Daoy (cell line): ENCODE measurements at places on chromosomes 4 and X. TPM values are rescaled to one million over a fixed set of nuclear protein-coding genes. Genes with fewer than 3 reads are reported as not detected.
A peak's percentile ranks its signal among the peaks of the same experiment; 100 is the strongest.

DNA sequence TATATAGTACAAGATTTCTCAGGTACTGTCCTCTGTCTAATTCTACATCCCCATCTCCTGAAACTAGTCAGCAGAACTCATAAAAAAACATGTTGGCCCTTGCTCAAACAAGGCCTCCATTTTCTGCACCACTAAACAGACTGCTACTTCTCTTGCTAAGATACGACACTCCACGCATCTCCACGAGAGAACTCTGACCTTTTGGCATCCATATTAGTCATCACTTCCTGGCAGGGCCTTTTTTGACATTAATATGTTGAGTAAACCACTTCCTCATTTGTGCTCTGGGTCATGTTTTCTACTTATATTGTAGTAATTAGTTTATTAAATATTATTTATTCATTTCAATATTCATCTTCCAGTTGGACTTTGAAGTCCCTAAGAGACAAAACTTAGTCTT, 65.6 kb downstream of the DCAF8L1 start:
- no peak for DNase-seq

DNA sequence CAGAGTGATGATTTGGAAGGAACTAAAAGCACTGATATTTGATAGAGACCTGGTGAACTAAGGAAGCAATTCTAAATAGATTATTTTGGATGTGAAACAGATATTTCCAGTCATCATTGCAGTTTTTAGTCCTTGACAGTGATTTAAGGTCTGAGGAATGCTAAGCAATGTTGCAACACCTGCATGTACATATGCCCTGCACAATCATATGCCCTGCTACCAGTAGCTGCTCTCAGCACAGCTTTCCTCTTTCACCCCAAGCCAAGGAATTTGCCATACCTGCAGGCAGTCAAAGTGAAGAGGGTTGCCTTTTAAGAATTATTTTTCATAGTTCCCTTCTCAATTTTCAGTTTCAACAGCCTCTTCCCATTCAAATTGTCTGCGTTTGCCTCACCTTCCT, 8.7 kb upstream of the FAM47A start:
- no peak for DNase-seq

GRCh38 chr4:130855533-130855932, 1759.6 kb downstream of the C4orf33 start:
- DNase-seq: no peak

DNA sequence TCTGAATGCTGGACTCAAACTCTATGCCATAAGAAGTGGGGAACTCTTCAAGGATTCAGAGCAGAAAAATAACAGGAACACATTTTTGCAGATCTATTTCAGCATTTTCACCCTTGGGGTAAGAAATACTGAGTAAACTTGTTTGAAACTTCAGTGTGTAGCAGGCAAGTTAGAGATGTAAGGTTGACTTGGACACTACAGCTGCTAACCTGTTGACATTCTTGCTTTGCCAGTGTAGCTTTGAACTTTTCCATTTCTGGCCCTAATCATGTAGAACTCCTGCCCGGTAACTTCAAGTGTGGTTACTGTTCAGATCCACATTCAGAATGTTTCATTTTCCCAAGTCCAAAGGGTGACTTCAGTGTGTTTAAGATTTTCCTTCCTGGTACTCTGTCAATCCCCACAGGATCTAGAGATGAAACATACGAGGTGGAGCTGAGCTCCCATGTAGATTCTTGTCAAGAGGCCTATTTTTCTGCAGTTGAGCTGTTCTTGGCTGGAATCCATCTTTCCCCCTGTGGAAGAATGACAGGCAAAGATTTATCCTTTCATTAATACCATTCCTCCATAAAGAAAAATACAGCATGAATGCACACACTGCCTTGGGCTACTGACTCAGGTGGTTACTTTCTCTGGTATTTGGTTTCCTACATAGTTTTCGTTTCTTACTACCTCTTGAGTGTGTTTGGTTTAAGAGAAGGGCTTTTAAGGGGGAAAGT, 34.1 kb downstream of the FHDC1 start:
- peak; percentile 75 for DNase-seq

GRCh38 chr4:52376132-52376704, 282.9 kb downstream of the USP46 start:
- peak; percentile 3 for DNase-seq

- DNase-seq: no peak
These were observed 14.4 kb downstream of the MECP2 start for GRCh38 chrX:154083126-154083517.

GRCh38 chr4:2891294-2891693, 47.6 kb downstream of the ADD1 start:
- DNase-seq: peak; percentile 24

DNA sequence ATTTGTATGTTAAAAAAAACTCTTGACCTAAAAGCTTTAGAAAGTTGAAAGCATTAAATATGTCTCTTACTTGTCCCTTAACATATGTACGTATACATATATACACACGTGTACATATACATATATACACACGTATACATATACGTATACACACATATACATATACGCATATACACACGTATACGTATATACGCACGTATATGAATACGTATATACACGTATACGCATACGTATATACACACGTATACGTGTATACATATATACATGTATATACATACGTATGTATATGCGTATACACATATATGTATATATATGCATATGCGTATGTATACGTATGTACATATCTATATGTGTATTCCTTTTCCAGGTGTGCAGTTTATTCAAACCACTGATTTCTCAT, 3.8 kb downstream of the KDM6A start:
- DNase-seq: no peak

DNA sequence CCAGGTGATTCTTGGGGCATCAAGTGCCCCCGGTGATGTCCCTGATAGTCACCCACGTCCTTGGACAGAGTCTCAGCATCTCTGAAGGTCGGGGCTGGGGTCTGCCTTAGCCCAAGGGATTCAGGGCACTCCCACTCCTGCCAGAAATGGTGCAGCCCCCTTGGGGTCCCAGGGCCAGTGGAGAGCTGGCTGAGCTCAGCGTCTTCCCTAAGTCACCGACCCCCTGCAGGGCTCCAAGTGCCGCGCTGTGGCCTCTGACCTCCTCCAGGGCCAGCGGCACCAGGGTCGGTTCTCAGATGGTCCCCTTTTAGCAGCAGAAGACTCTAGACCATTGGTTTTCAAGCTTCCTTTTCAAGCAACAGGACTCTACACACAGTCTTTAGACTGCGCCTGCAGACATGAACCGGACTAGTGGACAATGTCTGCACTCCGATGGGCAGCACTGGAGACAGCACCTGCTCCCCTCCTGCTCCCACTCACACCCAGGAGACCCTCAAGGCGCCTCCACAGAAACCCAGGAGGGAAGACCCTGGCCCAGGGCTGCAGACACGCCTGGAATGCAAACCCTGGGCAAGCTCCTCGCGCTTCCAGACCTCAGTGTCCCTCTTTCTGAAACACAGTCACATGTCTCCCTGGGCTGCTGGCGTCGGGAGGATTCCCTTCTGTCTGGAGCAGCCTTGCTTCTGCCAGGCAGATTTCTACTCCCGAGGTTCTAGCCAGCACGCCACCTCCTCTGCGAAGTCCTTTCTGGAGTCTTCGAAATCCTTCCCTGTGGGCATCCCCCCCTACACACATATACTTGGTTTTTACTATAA, 53.9 kb downstream of the ABLIM2 start:
- no peak for DNase-seq

DNA sequence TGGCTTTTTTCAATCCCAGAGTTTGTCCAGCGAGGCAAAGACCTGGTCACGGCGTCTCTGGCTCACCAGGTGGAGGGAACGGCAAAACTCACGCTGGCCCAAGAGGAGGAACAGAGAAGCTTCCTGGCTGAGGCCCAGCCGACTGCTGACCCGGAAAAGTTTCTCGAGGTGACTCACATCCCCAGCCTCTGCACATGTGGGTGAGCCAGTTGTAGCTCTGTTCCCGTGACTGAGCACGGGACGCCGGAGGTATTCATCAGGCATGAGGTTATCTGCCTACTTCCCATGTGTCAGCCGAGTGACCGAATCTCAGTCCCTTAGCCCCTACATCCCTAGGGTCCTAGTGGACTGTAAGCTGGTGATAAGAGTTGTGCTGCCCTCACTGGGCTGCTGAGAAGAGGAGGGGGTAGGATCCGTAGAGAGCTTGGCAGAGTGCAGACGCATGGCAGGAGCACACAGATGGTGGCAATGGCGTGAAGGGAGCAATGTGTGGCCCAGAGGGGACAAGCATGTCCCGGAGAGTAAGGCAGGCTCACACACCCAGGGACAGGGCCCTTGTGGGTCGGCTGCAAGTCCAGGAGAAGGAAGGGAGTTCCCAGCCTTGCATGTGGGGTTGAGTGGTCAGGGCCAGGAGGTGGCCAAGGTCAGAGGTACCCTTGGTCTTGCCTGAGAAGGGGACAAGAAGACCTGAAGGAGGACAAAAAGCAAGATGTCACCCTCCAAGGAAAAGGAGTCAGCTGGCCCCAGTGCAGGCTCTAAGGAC, 42.9 kb downstream of the EVC start:
- peak; percentile 93 for DNase-seq

DNA sequence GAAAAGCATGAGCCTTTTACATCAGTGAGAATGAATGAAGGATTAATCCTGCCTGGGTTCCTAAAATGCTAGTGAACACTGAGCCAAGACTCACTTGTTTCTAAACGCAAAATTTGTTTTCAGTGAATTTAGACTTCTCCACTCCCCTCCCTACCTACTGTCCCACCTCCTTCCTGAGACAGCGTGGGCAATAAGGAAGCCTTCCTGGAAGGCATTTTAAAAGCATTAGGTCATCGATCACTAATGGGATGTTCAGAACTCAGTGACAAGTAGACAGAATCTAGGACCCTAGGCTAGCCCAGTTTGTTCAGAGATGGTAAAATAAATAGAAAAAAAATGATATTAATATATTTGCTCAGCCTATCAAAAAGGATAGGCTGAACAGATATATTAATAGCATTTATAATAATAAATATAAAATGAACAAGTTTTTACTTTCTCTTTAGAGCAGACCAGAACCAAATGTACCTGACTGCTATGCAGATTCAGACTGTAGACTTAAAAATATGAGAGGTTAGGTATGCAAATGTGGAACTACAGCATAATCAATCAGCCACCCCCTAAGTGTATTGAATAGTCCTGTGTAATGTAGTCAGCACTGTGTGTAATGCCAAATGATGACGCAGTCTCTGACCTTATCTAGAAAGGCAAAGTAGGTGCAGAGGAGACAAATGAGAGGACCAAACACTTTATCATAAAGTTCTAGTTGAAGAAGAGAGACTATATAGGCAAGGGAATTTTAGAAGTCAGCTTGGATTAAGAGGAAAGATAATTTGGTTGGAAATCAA, 331.1 kb downstream of the GPAT3 start:
- DNase-seq: no peak

GRCh38 chr4:57023104-57023503, 44.4 kb downstream of the POLR2B start:
- DNase-seq: peak; percentile 85

- peak; percentile 48 for DNase-seq
These were observed 828 bp downstream of the MCUB start for GRCh38 chr4:109560687-109561461.

GRCh38 chr4:115154826-115155225, 41.4 kb upstream of the NDST4 start:
- DNase-seq: no peak

- no peak for DNase-seq
These were observed 80.0 kb upstream of the NALF2 start for GRCh38 chrX:69424161-69424560.

The NR3C2 gene
- total RNA-seq: 0.34 TPM in 1 of 2 replicates, not detected in the other

The PWWP3B gene
- 1.3 and 1.8 TPM in 2 replicates for total RNA-seq

The GAGE12J gene
- not detected in 2 replicates for total RNA-seq

The TMSB15A gene
- total RNA-seq: 18.2 and 31.4 TPM in 2 replicates

The PLP1 gene
- total RNA-seq: 2.7 TPM in 1 of 2 replicates, not detected in the other

The ENOPH1 gene
- total RNA-seq: 28.2 and 29.8 TPM in 2 replicates
